MG63 (cell line): ENCODE measurements at places on chromosomes 6 and 20. TPM values are rescaled to one million over a fixed set of nuclear protein-coding genes. Genes with fewer than 3 reads are reported as not detected.

Gene SIGLEC1
- total RNA-seq: not detected in 2 replicates

Gene DYNLT1
- 133 and 182 TPM in 2 replicates for total RNA-seq

Gene FAM210B
- 12.2 and 14.0 TPM in 2 replicates for total RNA-seq

Gene PACRG
- total RNA-seq: not detected in 2 replicates

Gene SAMD10
- total RNA-seq: 0.07 and 3.9 TPM in 2 replicates

Gene PI16
- not detected in 2 replicates for total RNA-seq

Gene TGM3
- total RNA-seq: not detected in 2 replicates

Gene ISM1
- not detected in 2 replicates for total RNA-seq
